Hair follicular keratinocyte (primary cell): ENCODE measurements at places on chromosomes 6 and 20. TPM values are rescaled to one million over a fixed set of nuclear protein-coding genes. Genes with fewer than 3 reads are reported as not detected.

The TINAG gene
- total RNA-seq = not detected in 2 replicates

The VSX1 gene
- not detected in 2 replicates for total RNA-seq

The EYS gene
- 0.16 and 0.27 TPM in 2 replicates for total RNA-seq

The ASIP gene
- not detected in 2 replicates for total RNA-seq

The THBS2 gene
- 177 and 216 TPM in 2 replicates for total RNA-seq

The CRISP2 gene
- total RNA-seq = not detected in 2 replicates

The CGA gene
- not detected in 2 replicates for total RNA-seq

The PNLDC1 gene
- total RNA-seq = 0.94 TPM in 1 of 2 replicates, not detected in the other

The PROKR2 gene
- not detected in 2 replicates for total RNA-seq

The PAQR8 gene
- 3.5 and 3.6 TPM in 2 replicates for total RNA-seq

The GSTA4 gene
- total RNA-seq = 23.2 and 28.6 TPM in 2 replicates

The PTCRA gene
- total RNA-seq = not detected in 2 replicates

The MAN1A1 gene
- 13.9 and 16.4 TPM in 2 replicates for total RNA-seq

The TCP11 gene
- not detected in 2 replicates for total RNA-seq

The NKX2-4 gene
- not detected in 2 replicates for total RNA-seq

The IL17A gene
- not detected in 2 replicates for total RNA-seq

The MPIG6B gene
- not detected in 2 replicates for total RNA-seq

The RALY gene
- total RNA-seq = 142 and 156 TPM in 2 replicates

The PRR18 gene
- total RNA-seq = not detected in 2 replicates

The GPX5 gene
- total RNA-seq = not detected in 2 replicates

The TMEM244 gene
- not detected in 2 replicates for total RNA-seq

The MRPL18 gene
- total RNA-seq = 108 and 142 TPM in 2 replicates

The PPIL6 gene
- total RNA-seq = 2.5 and 3.4 TPM in 2 replicates

The RBM24 gene
- total RNA-seq = 0.76 and 0.78 TPM in 2 replicates

The GPR63 gene
- 1.4 and 1.7 TPM in 2 replicates for total RNA-seq

The HLA-DQB1 gene
- 9.0 and 17.6 TPM in 2 replicates for total RNA-seq

The EPB41L2 gene
- total RNA-seq = 13.5 and 19.4 TPM in 2 replicates

The SOX18 gene
- total RNA-seq = not detected in 2 replicates

The BTN1A1 gene
- not detected in 2 replicates for total RNA-seq

The ITPR3 gene
- total RNA-seq = 74.2 and 125 TPM in 2 replicates

The EPB41L1 gene
- 0.34 and 2.4 TPM in 2 replicates for total RNA-seq
